Fibroblast of skin of right biceps (primary cell): ENCODE measurements at places on chromosomes 5 and 9.

- no peak for DNase-seq
These were observed 33.0 kb downstream of the EGFLAM start for GRCh38 chr5:38291355-38291754.

DNA sequence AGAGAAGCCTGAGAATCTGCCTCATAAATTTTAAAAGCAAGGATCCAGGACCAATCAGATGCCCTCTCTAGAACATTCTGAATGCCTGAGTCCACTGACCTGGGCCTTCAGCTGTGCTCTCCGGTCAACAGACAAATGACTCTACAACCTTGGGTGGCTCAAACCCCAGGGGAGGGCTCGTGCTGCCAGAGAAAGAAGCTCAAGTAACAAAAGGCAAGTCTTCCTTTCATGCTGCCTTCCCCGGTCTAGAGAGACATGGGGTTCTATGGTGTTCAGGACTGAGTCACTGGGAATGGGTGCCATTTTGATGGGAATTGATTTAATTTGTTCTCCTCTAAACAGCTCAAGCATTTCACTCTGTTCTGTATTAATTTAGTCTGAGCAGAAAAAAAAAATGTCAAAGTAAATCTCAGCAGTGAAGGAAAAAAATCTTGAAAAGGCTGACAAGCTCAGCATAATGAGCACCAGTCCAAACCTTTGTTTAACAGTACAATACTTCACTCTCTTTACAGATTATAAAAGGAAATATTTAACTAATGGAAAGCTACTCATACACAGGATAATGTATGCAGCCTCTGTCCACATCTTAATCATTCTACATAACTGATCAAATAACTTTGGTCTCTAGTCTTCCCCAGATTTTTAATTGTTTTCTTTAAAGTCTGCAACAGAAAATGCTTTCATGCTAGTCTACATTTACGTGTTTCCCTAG, 191.0 kb downstream of the GLIS3 start:
- no peak for DNase-seq

DNA sequence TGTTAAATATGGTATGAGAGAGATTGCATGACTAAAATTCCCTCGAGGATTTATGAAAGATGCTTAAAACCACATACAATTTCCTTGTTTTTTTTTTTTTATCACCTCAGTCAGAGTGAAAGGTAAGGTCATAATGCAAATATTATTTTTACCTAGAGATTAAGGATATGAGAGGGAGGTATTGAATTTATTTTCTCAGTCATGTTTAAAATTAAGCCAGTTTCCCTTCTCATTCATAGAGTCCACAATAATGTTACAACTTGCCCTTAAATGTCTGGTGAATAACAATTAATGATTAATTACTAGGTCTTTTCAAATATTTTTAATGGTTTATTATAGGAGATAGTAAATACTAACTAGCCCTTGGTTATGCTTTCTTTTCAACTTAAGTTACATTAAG, 144.9 kb upstream of the HAPLN1 start:
- no peak for DNase-seq

- DNase-seq, result peak; percentile 61
These were observed 303.7 kb downstream of the RAB3C start for GRCh38 chr5:58886315-58887207.

DNA sequence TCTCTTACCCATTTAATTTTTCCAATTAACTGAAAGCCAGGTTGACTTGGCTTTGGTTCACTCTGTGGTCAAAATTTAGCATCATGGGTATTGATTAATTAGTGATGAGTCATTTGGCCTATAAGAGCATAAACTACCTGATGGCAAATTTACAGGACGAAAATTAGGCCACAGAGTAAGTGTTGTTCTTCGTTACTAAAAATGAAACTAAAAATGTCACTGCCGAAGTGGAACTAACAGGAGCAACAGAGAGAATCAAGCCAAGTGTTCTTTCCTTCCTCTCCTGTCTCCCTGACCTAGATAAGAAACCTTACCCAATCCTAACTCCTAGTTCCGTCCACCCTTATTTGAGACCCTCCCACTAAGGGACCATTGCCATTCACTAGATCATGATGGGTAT, 176.9 kb downstream of the RAB3C start:
- DNase-seq, result no peak

DNA sequence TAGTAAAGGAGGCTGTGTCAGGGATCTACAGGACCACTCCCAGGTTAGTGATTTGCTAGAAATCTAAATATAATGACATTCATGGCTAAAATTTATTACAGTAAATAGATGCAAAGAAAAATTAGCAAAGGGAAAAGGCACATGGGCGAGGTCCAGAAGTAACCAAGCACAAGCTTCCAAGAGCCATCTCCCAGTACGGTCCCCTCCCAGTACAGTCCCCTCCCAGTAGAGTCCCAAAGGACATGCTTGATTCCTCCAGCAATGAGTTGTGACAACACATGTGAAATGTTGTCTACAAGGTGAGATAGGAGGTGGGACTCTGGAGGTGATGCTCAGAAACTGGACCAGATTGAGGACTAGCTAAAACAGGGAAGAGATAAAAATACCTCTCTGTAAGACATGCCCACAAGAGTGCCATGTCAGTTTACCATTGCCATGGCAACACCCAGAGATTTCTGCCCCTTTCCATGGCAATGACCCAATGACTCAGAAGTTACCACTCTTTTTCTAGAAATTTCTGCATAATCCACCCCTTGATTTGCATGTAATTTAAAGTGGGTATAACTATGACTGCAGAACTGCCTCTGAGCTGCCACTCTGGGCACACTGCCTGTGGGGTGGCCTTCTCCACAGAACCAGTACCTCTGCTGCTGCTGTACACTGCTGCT, 27.9 kb upstream of the CEMIP2 start:
- no peak for DNase-seq

DNA sequence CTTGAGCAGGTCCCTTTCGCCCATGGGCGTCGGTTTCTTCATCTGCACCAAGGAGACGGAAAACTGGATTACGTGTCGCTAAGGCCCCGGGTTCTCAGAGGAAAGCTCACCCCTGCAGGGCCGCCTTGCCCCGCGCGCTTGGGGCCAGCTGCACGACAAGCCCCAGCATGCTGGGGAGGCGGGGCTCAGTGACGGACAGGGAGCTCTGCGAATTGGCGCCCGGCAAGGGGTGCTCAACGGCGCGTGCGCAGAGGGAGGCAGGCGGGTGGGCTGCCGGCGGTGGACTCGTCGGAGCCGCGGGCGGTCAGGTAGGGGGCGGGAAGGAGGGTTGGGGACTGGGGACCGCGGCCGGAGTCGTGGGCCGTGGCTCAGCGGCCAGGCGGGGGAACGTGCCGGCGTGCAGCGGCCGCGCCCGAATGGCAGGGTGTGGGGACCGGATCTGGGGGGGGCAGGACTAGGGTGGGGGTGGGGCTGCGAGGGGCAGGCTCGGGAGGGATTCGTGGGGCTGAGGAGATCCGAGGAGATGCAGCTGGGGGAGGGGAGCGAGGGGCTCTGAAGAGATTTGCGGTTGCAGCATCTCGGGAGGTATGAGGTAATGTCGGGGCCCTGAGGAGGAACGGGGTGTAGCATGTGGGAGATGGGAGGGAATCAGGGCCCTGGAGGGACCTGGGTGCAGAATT, at the start of gene TRIM32:
TRIM32 (plus strand) TSS at position 232 of the 680 bp plus-strand sequence. CDS start 10,438 bp downstream, outside the sequence.
- DNase-seq, result peak; percentile 90

- peak; percentile 5 for DNase-seq
These were observed 900.0 kb upstream of the CDH10 start for GRCh38 chr5:25544652-25545249.

DNA sequence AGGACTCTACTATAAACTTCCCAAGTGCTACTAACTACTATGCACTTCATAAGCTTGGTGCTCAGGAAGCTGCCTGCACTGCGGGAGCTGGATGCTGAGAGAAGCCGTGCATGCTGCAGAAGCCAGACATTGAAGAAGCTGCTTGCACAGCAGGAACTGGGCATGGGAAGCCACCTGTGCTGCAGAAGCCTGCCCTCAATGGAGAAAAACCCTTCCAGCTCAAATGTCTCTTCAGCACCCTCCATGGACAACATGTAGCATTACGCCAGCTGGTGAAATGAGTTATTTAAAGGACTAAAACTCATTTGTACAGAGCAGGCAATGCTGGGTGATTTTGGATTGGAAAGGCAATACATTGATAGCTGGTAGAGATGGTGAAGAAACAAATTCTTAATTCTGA, 247.2 kb downstream of the KIF4B start:
- no peak for DNase-seq

DNA sequence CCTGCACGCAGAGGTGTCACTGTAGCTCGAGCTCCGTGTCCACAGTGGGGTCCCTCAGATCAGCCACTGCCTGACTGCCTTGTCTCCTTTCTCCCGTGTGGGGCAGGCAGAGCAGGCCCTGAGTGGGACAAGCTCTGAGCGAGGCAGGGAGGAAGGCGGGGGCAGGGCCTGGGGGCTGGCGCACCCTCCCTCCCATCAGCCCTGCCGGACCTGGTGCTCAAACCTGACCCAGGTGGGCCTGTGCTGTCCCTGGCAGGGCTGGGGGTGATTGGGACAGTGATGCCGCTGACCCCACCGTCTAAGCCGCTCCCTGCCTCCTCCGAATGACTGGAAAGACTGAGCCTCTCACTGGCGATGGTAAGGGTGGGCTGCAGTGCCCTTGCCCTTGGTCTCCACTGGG, 60.9 kb downstream of the KCNT1 start:
- DNase-seq, result no peak

DNA sequence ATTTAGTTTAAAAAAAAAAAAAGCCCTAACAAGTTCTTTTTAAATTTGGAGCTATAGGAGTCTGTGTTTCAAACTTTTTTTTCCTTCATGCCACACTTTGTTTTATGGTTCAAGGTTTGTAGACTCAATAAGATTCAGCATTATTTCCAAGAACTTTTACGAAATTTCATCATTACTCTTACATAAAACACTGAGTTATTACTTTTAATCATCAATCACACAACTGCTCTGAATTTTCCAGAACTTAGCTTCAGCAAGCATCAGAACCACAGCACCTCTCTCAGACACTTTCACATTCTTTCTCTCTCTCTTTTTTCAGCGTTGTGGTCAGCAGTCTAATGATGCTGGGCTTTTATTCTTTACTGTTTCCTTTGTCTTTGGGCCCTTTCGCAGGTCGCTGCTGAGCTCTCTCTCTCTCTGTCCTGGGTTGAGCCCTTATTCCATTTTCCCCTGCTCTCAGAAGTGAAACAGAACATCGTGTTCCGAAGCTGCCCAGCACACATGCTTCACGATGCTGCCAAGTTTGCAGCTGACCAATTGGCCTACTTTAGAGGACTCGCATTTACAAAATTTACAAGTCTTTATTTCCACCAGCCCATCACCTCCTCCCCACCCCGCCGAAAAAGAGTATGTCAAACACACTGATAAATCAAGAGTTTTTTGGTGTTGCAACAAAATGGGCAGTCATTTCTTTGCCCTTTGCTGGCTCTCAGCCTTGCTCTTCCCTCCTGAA, 44.6 kb upstream of the PIK3R1 start:
- DNase-seq, result no peak

DNA sequence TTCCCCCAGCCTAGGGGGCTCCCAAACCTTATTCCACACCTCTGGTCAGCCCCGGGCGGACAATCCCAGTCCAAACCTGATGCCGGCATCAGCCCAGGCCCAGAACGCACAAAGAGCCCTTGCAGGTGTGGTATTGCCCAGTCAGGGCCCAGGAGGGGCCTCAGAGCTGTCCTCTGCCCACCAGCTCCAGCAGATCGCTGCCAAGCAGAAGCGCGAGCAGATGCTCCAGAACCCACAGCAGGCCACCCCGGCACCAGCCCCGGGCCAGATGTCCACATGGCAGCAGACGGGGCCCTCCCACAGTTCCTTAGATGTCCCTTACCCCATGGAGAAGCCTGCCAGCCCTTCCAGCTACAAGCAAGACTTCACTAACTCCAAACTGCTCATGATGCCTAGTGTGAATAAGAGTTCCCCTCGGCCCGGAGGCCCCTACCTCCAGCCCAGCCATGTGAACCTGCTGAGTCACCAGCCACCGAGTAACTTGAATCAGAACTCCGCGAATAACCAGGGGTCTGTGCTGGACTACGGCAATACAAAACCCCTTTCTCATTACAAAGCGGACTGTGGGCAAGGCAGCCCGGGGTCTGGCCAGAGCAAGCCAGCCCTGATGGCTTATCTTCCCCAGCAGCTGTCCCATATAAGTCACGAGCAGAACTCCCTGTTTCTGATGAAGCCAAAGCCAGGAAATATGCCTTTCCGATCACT, 27.6 kb upstream of the LTC4S start:
- peak; percentile 53 for DNase-seq

DNA sequence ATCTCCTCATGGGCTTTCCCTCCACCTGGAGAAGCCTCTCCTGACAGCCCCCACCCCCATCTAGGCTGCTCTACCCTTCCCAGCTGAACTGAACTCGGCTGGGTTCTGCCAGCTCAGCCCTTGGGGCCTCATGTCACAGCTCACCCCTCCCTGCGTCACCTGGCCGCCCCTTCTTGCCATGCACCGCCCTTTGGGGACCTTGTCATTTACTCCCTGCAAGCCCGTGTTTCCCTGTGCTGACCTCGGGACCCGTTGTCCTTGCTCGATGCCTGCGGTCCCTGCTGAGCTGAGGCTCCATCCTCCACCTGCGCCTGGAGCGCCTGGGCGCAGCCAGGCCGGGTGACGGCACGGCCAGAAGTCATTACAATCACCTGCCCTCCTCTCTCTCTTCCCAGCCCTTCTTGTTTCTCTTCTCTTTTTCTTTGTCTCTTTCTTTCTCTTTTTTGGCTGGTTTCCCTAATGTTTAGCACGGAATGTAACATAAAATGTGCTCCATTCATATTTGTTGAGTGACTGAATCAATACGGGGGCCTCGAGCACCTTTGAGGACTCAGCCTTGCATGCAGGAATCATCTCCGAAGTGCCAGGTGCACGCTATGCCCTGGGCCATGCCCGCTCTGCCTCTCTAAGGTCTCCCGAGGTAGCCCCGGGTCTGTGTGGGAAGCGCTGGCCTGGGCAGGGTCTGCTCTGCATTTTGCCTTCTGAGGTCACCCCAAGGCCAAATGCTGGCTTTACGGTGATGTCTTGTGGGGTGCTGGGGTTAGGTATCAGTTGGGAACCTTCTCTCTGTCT, 48.1 kb upstream of the COL5A1 start:
- DNase-seq, result peak; percentile 44

GRCh38 chr5:11918463-11919045, 14.3 kb upstream of the CTNND2 start:
- no peak for DNase-seq

DNA sequence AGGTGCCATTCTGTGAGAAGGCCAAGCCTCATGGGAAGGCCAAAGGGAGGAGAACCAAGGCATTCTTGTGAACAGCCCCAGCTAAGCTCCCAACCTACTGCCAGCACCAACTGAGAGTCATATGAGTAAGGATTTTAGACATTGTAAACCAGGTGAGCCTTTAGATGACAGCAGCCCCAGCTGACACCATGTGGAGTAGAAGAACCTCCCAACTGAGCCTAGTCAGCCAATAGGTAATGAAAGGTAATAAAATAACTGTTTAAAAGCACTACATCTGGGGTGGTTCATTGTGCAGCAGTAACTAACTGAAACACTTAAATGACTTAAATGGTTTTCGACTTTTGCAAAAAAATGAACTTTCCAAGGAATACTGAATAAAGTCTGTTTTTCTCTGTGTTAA, 172.6 kb upstream of the KIF2A start:
- DNase-seq, result no peak

- DNase-seq, result no peak
These were observed 1.4 kb downstream of the TBC1D9B start for GRCh38 chr5:179906294-179906794.

GRCh38 chr5:14419686-14420085, 161.9 kb upstream of the OTULINL start:
- DNase-seq, result no peak

- no peak for DNase-seq
These were observed 101.3 kb downstream of the NPR3 start for GRCh38 chr5:32812399-32812798.
